ENCODE measurements at places on chromosomes 13 and 19. TPM values are rescaled to one million over a fixed set of nuclear protein-coding genes. Genes with fewer than 3 reads are reported as not detected.

The ZNF844 gene
- total RNA-seq, result 28.1 TPM

The SIGLEC5 gene
- total RNA-seq, result 0.45 TPM

The ELAVL3 gene
- total RNA-seq, result not detected

The GPR183 gene
- total RNA-seq, result 5.5 TPM

The EPS8L1 gene
- total RNA-seq, result 1.2 TPM

The APOC4 gene
- 0.57 TPM for total RNA-seq

The ZSCAN4 gene
- total RNA-seq, result not detected

The TMEM205 gene
- total RNA-seq, result 64.0 TPM

The ZNF333 gene
- 31.4 TPM for total RNA-seq

The FAM124A gene
- total RNA-seq, result 0.48 TPM

The LILRA6 gene
- total RNA-seq, result 2.4 TPM

The SLC10A2 gene
- total RNA-seq, result 0.83 TPM

DNA sequence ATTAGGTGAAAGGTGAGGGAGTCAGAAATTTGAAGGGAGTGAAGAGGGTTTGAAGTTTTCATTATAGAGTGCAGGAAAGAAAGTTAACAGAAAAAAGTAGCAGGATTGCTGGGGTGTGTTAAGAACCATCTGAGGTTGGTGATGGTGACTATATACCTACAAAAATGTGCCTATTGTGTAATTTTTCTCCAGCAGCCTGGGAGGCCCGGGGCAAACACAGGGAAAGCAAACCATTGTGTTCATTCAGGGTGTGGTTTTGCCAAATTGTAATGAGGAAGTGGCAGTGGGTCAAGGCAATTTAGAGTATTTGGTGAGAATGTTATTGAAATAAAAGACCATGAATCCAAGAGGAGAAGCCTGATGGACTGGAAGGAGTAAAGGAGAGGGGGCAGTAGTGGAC is 8.2 kb upstream of the SUCLA2 start:
- no peak for DNase-seq

DNA sequence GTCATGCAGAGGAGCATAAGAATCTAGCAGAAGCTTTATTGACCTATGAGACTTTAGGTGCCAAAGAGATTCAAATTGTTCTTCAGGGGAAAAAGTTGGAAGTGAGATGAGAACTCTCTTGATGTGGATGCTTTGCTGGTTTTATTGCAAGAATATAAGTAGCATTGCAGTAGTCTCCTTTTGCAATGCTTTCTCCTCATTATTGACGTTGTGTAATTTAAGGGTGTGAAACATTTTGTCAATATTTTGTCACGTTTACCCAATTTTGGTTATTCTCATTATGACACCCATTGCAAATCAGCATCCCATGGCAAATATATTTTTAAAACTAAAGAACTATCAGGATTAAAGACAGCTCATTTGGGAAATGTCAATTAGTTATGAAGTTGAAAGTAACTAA is 11.9 kb upstream of the LILRB5 start:
- DNase-seq, result no peak

DNA sequence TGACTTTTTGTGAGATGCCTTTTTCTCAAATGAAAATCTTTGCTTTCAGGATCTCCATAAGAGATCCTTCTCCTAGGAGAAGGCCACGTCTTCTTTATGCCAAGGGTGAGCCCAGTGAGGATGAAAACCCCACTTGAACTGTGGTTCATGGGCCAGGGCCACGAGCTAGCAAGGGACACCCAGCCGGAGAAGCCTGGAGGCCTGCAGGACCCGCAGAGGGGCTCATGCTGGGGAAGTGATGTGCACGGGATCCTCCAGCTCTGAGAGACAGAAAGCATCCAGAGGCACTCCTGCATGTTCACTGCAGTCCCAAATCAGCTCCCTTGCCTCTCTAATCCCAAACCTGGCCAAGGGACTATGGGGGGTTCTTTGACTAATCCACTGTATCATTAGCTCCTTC is 168.9 kb downstream of the UQCRFS1 start:
- DNase-seq, result no peak

DNA sequence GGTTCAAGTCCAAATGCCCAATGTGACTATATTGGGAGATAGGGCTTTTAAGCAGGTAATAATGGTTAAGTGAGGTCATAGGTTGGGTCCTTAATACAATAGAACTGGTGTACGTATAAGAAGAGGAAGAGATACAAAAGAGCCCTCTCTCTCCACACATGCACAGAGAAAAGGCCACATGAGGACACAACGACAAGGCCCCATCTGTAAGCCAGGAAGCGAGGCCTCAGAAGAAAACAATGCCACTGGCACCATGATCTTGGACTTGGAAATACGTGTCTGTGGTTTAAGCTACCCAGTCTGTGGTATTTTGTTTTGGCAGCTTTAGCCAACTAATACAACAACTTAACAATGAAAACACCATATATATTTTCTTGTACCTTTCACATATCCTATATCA is 23.4 kb upstream of the RFC3 start:
- no peak for DNase-seq

DNA sequence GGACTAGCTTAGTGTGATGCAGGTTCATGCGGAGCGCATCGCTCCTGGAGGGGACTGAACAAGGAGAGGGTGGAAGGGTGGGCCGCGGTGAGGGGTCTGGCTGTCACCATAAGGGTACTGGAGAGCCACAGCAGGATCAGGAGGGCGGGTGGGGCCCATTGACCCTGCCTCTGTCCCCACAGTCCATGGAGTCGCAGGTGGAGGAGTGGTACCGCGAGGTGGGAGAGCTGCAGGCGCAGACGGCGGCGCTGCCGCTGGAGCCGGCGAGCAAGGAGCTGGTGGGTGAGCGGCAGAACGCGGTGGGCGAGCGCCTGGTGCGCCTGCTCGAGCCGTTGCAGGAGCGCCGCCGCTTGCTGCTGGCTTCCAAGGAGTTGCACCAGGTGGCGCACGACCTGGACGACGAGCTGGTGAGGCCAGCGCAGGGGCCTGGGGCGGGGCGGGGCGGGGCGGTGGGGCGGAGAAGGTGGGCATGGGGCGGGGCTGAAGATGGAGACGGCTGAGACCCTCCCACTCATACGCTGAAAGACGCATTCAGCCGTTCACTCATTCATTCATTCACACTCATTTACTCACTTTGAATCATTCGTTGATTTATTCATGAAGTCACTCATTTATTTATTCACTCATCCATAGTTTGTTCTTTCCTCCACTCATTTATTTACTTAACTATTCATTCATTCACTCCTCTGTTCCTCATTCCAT is 27.5 kb upstream of the SHKBP1 start:
- no peak for DNase-seq

DNA sequence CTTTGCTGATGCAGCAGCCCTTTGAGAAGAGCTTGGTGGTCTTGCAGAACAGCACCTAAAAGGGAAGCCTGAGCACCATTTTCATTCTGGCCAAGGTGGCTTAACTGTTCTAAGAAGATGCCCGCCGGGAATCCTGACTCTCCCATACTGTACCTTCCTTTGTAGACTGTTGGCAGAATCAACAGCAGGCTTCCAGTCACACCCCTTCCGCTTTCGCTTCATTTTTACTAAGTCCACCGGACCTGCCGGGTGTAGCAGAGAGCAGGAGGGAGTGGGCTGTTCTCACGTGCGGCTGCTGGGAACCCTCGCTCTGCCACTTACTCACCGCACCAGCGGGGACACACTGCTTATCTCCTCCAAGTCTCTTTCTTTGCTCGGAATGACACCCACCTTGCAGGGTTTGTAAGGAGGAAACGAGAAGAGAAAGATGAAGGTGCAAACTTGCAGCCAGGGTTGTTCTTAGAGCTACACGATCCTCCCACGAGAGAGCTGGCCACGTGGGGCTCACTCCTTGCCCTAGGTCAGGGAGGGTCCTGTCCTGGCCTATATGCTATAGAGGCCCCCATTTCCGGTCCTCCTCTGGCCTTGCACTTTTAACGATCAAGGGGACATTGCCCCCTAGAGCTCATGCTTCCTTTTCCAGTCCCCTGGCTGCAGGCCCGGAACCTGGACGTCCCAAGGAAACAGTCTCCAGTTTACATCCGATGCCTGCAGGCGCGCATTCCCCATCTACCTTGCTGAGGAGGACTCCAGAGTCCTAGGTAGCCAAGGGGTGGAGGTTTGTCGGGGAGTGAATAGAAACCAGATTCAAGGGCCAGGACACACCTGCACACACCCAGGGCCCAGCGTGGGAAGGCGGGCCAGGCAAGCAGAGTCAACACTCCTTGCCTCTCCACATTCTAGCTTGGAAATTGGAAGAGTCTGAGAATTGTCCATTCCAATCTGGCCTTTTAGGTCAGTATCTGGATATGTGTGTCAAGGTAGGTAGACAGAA is 453.6 kb downstream of the IRS2 start:
- no peak for DNase-seq

- DNase-seq, result no peak
Measured at GRCh38 chr13:100347968-100348367, 240.6 kb downstream of the GGACT start.

DNA sequence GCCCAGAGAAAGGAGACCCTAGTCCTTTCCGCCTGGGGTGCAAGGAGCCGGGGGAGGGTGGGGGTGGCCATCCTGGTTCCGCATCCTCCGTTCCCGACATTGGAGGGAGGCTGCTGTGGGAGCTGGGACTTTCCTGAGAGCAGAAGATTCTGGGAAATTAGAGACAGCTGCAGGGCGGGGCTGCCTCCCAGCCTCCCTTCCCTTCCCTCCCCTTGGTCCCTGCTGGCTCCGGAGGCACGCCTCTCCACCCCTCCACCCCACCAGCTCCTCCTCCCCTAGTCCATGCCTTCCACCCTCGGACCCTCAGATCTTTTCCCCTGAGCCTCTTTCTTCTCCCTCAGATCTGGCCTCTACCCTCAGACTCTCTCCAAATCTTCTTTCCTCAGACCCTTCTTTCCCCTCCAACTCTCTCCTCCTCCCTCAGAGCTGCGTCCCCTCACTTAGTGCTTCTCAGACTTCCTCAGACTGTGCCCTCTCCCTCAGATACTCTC is 3.1 kb upstream of the BCL3 start:
- peak; percentile 71 for DNase-seq

GRCh38 chr13:92745258-92745657 is 481.3 kb upstream of the GPC6 start:
- DNase-seq, result no peak

GRCh38 chr13:30971575-30971974 is 39.1 kb downstream of the TEX26 start:
- no peak for DNase-seq

- DNase-seq, result no peak
Measured at GRCh38 chr13:35832551-35832950, 298.6 kb downstream of the DCLK1 start.

- DNase-seq, result no peak
Measured at GRCh38 chr19:19191768-19192077, 229 bp downstream of the BORCS8 start.

DNA sequence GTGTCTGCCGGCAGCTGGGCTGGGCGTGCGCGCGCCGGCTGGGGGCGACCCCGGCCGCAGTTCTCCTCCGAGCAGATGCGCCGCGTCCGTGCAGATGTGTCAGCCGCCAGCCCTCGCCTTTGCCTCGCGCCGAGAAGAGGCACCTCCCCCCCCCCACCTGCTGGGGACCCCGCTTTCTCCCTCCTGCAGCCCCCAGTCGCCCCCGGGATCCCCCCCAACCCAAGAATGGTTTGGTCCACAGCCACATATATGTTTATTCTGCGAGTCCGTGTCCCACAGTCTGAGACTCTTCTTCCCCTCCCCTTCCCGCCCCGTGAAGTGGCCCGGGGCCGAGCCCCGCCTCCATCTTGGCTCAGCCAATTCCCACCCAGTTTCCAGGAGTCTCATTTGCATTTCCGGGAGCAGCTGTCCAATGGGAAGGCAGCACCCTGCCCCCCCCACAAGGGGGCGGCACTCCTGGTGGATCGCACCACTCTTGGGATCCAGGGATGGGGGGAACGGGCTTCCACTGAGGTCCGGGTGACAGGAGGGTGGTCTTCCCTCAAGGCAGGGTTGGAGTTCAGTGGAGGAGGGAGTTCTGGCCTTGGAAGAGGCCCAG is 8.6 kb downstream of the ISOC2 start:
- peak; percentile 86 for DNase-seq

GRCh38 chr13:89923736-89924135 is 1423.8 kb upstream of the MIR17HG start:
- no peak for DNase-seq

- DNase-seq, result no peak
Measured at GRCh38 chr13:73803997-73804396, 330.2 kb downstream of the KLF12 start.

- no peak for DNase-seq
Measured at GRCh38 chr13:83232626-83233025, 649.6 kb downstream of the SLITRK1 start.

DNA sequence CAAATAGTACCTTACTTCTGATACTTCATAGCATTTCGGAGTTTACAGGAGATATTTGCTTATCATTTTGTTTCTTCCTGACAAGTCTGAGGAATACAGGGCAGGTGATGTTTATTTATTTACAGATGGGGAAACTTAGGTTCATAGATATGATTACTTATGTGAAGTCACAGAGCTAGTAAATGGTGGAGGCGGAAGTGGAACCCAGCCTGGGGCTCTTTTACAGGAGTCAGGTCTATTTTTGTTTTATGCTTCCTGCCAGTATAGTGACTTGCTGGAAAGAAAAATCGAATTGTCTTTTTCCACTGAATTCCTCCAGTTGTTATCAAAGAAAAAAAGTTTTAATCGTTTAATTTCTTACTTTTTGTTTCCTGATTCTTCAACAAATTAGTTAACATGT is 66.5 kb downstream of the DGKH start:
- no peak for DNase-seq

GRCh38 chr13:45584816-45585215 is 30.7 kb downstream of the ERICH6B start:
- no peak for DNase-seq

DNA sequence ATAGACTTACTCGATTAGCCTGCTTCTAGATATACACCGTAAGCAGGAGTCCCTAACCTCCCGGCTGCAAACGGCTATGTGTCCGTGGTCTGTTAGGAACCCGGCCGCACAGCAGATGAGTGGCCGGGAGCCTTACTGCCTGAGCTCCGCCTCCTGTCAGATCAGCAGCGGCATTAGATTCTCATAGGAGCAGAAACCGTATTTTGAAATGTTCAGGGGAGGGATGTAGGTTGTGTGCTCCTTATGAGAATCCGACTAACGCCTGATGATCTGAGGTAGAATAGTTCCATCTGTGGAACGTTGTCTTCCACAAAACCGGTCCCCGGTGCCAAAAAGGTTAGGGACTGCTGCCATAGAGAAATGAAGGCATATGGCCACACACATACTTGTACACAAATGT is 1491.9 kb downstream of the SLITRK5 start:
- DNase-seq, result no peak

DNA sequence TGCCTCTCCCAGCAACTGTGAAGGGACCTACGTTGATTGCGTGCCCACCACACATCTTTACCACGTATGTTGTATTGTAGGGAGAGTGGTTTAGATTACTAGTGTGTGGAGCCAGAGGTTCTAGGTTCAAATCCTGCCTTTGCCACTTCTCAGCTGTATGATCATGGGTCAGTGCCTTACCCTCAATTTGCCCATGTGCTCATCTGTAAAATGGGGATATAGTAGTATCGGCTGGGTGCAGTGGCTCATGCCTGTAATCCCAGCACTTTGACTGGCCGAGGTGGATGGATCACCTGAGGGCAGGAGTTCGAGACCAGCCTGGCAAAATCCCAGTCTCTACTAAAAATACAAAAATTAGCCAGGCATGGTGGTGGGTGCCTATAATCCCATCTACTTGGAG is 578 bp upstream of the LGALS4 start:
- DNase-seq, result no peak

GRCh38 chr19:49894879-49895565 is 1.7 kb downstream of the IL4I1 start:
- DNase-seq, result no peak

- peak; percentile 74 for DNase-seq
Measured at GRCh38 chr19:1856698-1857603, 6.4 kb downstream of the KLF16 start.

GRCh38 chr19:19214892-19215291 is 3.1 kb downstream of the NCAN start:
- no peak for DNase-seq

GRCh38 chr19:13082192-13083007 is 20.3 kb downstream of the LYL1 start:
- no peak for DNase-seq
